Tibial artery (tissue), 4 donors: ENCODE measurements at places on chromosomes 1 and 21.

DNA sequence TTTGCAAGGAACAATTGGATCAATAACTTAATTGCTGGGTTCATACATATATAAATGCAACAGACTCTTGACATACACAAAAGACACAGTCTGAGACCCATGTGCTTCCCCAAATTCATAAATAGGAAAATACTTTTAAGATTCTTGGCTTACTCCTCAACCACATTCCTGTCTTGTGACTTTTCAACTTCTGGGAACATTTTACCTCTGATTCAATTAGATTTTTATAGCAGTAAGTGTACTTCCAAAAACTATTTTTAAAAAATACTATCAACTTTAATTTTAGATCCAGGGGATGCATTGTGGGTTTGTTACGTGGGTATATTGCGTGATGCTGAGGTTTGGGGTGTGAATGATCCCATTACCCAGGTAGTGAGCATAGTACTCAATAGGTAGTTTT, 406.7 kb downstream of the RPS6KC1 start:
- peaks cover 20% of the 10 kb centered on the region for H3K4me1 ChIP-seq
- H3K27ac ChIP-seq = peak overlapping the region; percentile 53
- no peak overlapping the region for H3K4me3 ChIP-seq
- H3K27me3 ChIP-seq = no peaks in the 10 kb centered on the region

DNA sequence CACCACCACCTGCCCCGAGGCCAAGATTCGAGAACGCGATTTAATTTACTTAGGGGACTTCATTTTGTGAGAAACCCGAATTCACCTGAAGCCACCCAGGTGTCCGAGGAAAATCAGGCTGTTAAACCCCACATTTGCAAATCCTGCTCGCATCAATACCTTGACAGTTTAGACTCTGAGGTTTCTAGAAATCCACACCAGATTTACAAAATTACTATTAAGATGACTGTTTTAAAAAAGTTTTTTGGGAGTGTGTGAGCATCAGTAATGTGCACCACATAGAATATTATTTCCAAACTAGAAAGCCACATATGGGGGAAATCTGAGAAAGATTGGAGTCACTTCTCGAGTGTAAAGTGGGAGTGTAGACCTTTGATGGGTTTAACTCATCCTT, 685 bp downstream of the RIMKLA start:
- no peaks in the 10 kb centered on the region for H3K36me3 ChIP-seq
- peaks cover 40% of the 10 kb centered on the region for H3K27me3 ChIP-seq
- peaks cover 11% of the 10 kb centered on the region for H3K4me1 ChIP-seq
- DNase-seq = no peak

DNA sequence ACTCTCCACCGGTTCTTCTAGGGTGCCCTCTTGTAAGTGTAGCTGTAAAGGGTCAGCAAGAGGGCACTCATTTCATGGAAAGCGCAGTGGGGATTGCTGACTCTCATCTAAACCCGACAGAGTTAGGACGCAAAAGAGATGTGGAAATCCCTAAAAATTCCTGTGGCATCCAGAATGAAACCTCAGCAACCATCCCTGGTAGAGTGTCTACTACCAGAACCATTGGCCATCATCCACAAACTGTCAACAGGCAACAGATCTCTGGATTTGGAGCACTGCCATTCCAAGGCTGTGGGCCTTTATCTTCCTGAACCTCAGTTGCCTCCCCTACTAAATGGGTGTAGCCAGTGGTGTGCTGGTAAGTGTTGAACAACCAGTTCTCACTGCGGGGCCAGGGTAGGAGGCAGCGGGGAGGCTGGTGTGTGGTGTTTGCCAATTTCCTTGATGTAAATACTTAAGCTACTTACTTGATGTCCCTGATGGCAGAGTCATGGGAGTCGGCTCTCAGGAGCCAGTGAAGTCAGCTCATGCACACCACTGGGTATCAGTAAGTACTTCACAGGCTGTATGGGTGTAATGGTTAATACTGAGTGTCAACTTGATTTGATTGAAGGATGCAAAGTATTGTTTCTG, 195.8 kb downstream of the KAZN start:
- H3K27me3 ChIP-seq = peaks cover 6% of the 10 kb centered on the region
- DNase-seq = no peak
- no peak overlapping the region for H3K27ac ChIP-seq
- no peak overlapping the region for H3K4me3 ChIP-seq

- DNase-seq = no peak
- no peak overlapping the region for H3K27ac ChIP-seq
- H3K36me3 ChIP-seq = no peaks in the 10 kb centered on the region
- no peaks in the 10 kb centered on the region for H3K4me1 ChIP-seq
- no peak overlapping the region for H3K4me3 ChIP-seq
Measured at GRCh38 chr1:240278082-240278481, 186.4 kb downstream of the FMN2 start.

GRCh38 chr1:167584581-167584980, 31.0 kb upstream of the CREG1 start:
- no peaks in the 10 kb centered on the region for H3K36me3 ChIP-seq
- no peak overlapping the region for H3K27ac ChIP-seq
- H3K4me1 ChIP-seq = no peaks in the 10 kb centered on the region

DNA sequence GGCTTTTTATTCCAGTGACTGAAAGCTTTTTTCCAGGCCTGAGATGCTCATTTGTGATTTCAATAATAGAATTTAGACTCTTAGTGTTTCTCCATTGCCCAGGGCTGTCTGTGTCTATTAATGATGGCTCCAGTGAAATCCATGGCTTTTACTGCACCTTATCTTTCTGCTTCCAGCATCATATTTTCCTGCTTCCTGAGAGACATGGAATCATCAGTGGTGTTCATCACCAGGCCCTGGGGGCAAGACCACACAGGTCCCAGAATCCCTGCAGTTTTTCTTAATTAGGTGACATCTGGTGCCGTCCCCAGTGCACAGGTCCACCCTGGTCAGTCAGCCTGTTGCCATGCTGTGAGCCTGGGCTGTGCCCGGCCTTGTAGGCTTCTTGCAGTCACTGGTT, 15.5 kb downstream of the NT5C1A start:
- no peak overlapping the region for H3K27ac ChIP-seq
- no peaks in the 10 kb centered on the region for H3K27me3 ChIP-seq
- peaks cover 24% of the 10 kb centered on the region for H3K4me1 ChIP-seq
- no peak for DNase-seq
- no peak overlapping the region for H3K4me3 ChIP-seq
- H3K36me3 ChIP-seq = no peaks in the 10 kb centered on the region

- no peak overlapping the region for H3K4me3 ChIP-seq
- H3K36me3 ChIP-seq = no peaks in the 10 kb centered on the region
- no peak overlapping the region for H3K27ac ChIP-seq
- H3K4me1 ChIP-seq = peaks cover 2% of the 10 kb centered on the region
- no peak for DNase-seq
Measured at GRCh38 chr1:81498471-81499462, 302.0 kb upstream of the ADGRL2 start.

DNA sequence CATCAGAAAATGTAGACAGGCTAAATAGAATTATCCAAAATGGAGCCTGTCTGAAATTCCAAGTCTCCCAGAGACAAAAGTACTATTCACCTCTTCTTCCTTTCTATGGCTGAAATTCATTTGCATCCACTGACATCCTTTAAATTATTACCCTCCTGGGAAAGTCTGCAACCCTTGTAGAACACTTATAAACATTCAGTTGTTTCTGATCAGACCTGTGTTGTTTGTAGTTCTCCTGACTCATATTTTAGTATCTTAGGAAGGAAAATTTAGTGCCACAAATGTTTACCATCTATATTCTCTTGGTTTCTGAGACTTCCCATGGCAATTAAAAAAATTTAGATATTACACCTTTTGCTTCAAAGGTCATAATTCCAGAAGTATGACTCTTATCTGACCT, 69.6 kb upstream of the C1orf105 start:
- no peak for DNase-seq
- no peaks in the 10 kb centered on the region for H3K27me3 ChIP-seq
- H3K4me3 ChIP-seq = no peak overlapping the region
- H3K36me3 ChIP-seq = no peaks in the 10 kb centered on the region
- H3K4me1 ChIP-seq = peaks cover 7% of the 10 kb centered on the region
- H3K27ac ChIP-seq = no peak overlapping the region

GRCh38 chr1:66300972-66301451, 232.9 kb upstream of the SGIP1 start:
- H3K27ac ChIP-seq = peak overlapping the region; percentile 58
- no peaks in the 10 kb centered on the region for H3K36me3 ChIP-seq
- H3K27me3 ChIP-seq = no peaks in the 10 kb centered on the region
- DNase-seq = no peak
- no peak overlapping the region for H3K4me3 ChIP-seq

GRCh38 chr1:167819849-167820683, 93.9 kb downstream of the ADCY10 start:
- peaks cover 7% of the 10 kb centered on the region for H3K4me1 ChIP-seq
- peak; percentile 76 for DNase-seq
- peak overlapping the region; percentile 67 for H3K27ac ChIP-seq
- no peaks in the 10 kb centered on the region for H3K36me3 ChIP-seq
- H3K27me3 ChIP-seq = no peaks in the 10 kb centered on the region

GRCh38 chr1:222347627-222348026, 200.3 kb downstream of the HHIPL2 start:
- no peak overlapping the region for H3K27ac ChIP-seq
- no peak for DNase-seq
- no peaks in the 10 kb centered on the region for H3K36me3 ChIP-seq
- H3K4me1 ChIP-seq = no peaks in the 10 kb centered on the region
- no peak overlapping the region for H3K4me3 ChIP-seq
- H3K27me3 ChIP-seq = no peaks in the 10 kb centered on the region

GRCh38 chr1:165187031-165188009, 169.2 kb downstream of the LMX1A start:
- no peaks in the 10 kb centered on the region for H3K4me1 ChIP-seq
- H3K36me3 ChIP-seq = no peaks in the 10 kb centered on the region
- no peak overlapping the region for H3K27ac ChIP-seq
- DNase-seq = no peak

DNA sequence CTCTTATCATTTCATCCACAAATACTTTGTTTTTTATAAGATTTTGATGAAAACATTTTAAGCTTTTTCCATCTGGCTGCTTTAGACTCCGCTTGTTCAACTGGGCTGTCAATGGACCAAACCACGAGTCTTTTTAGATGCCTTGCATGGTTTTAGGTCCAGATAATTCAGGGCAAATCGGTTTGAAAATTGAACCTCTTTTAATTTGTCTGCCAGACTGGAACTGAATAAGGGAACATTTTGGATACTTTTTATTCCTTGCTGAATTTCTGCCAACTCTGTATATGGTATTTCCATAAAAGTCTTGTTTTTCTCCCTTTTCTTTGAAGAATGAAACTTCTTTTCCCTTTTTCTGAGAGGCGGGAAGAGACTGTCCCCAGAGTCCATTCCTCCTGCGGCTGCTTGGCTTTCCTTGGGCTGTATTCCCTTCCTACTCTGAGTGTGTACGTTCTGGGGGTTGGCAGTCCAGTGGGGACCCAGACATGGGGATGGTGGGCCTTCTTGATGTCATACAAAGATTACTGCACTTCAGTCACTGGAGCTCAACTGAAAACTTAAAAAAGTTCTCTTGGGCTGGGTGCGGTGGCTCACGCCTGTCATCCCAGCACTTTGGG, 46.5 kb upstream of the CNN3 start:
- no peaks in the 10 kb centered on the region for H3K36me3 ChIP-seq
- peak overlapping the region; percentile 67 for H3K27ac ChIP-seq
- no peaks in the 10 kb centered on the region for H3K27me3 ChIP-seq
- H3K4me1 ChIP-seq = no peaks in the 10 kb centered on the region
- H3K4me3 ChIP-seq = no peak overlapping the region

- peaks cover 41% of the 10 kb centered on the region for H3K36me3 ChIP-seq
- no peak overlapping the region for H3K4me3 ChIP-seq
- H3K27ac ChIP-seq = no peak overlapping the region
- no peaks in the 10 kb centered on the region for H3K4me1 ChIP-seq
Measured at GRCh38 chr1:161792740-161793139, 26.6 kb downstream of the ATF6 start.

- no peak overlapping the region for H3K4me3 ChIP-seq
- H3K36me3 ChIP-seq = no peaks in the 10 kb centered on the region
- H3K27ac ChIP-seq = no peak overlapping the region
- H3K4me1 ChIP-seq = no peaks in the 10 kb centered on the region
- DNase-seq = peak; percentile 34
- H3K27me3 ChIP-seq = no peaks in the 10 kb centered on the region
Measured at GRCh38 chr1:53345996-53346813, 18.3 kb upstream of the LRP8 start.

DNA sequence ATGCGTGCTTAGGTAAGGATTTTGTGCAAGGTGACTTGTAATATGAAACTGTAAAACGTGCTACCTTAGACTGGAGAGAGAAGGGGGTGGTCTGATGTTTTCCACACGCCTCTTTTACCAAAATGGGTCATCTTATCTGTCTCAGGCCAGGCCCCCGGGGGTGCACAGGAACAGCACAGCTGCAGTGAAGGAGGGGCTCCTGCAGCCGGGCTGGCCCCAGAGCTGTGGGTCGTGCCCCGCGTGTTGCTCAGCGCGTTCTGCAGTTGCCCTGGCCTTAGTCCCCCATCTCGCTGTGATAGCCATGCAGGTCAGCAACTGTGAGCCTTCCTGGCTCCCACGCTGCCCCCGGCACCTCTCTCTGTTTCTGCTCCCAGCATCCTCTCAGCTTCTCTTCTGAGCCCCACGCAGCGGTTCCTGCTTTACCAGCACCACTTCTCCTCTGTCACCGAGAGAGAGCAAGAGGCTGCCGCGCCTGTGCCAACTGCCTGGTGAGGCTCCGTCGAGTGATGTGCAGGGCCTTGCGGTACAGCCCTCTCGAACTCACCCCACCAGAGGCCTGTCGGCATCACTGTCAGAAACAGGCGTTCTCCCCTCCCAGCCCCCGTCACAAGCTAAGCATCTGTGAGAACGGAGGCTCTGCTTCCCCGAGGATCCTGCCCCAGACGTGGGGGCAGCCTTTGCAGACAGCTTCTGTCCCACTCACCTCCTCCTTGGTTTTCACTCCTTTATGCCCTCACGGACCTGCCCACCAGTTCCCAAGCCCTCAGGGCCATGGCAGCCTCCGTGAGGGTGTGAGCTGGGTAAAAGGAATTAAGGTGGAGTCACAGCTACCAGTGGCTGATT, 73.3 kb downstream of the ADARB1 start:
- H3K27me3 ChIP-seq = no peaks in the 10 kb centered on the region
- peak overlapping the region; percentile 77 for H3K27ac ChIP-seq
- H3K36me3 ChIP-seq = peaks cover 49% of the 10 kb centered on the region
- H3K4me3 ChIP-seq = no peak overlapping the region
- H3K4me1 ChIP-seq = peaks cover 46% of the 10 kb centered on the region
- no peak for DNase-seq

DNA sequence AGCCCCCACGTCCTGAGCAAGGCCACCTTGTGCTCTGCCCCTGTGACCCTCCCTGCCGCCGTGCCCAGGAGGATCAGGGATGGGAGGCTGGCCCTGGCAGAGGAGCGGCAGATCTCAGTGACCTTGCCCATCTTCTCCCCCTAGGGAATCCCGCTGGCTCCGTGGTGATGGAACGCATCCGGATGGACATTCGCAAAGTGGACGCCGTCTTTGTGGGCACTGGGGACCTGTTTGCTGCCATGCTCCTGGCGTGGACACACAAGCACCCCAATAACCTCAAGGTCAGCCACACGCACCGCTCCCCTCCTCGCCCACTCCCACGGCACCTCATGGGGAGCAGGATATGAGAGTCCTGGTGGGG, 22.7 kb downstream of the CSTB start:
- peaks cover 13% of the 10 kb centered on the region for H3K4me1 ChIP-seq
- DNase-seq = no peak

GRCh38 chr1:26791626-26792025, 3.9 kb downstream of the PIGV start:
- H3K4me1 ChIP-seq = peaks cover 20% of the 10 kb centered on the region
- H3K27ac ChIP-seq = no peak overlapping the region
- H3K36me3 ChIP-seq = peaks cover 27% of the 10 kb centered on the region
- no peak for DNase-seq
- H3K27me3 ChIP-seq = no peaks in the 10 kb centered on the region
